ENCODE measurements at places on chromosomes 6 and 20. TPM values are rescaled to one million over a fixed set of nuclear protein-coding genes. Genes with fewer than 3 reads are reported as not detected.

Gene HEBP2
- total RNA-seq: 22.8 TPM

Gene SEC23B
- total RNA-seq: 56.0 TPM

Gene RGS17
- total RNA-seq: 0.37 TPM

Gene TP53TG5
- total RNA-seq: not detected

Gene MMP24OS
- total RNA-seq: 19.1 TPM

Gene TJAP1
- 18.5 TPM for total RNA-seq

Gene TOX2
- total RNA-seq: 6.2 TPM

Gene ALDH8A1
- not detected for total RNA-seq

Gene TFAP2C
- 1.1 TPM for total RNA-seq

Gene ENPP1
- 21.5 TPM for total RNA-seq
